Smooth muscle cell of the brain vasculature (primary cell): ENCODE measurements at places on chromosomes 1 and 21.

GRCh38 chr1:228687587-228687986 lies 47.7 kb upstream of the RHOU start:
- DNase-seq: no peak

- DNase-seq: no peak
These were observed 49.4 kb downstream of the CAPZB start for GRCh38 chr1:19435851-19436455.

GRCh38 chr21:33394260-33394659 lies 9.0 kb upstream of the IFNGR2 start:
- DNase-seq: no peak

DNA sequence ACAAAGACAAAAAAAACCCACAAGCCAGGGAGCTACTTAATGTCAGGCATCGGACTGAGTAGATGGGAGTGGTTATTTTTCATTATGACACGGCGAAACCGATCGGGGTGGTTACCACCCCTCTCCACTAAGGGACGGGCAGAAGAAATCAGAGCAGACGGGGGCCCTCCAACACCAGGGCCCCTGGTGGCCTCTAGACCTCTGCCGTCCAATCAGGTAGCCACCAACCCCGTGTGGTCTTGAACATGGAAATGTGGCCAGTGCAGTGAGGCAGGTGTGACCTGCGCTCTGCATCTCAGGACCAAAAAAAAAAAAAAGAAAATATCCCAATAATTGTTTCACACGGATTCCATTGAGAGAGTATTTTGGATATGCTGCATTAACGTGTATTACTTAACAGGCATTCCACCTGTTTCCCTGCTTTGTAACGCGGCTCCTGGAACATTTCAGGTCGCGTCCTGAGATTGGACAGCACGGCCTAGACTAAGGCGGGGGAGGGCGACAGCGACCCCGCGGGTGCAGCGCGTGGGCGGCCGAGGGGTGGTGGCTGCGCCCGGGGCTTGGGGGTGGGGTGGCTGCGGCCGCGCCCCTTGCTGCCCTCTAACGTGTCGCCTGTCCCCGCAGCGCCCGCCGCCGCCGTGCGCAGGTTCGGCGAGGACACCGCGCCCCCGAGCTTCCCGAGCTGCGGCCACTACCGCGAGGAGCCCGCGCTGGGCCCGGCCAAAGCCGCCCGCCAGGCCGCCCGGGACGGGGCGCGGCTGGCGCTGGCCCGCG lies 48.3 kb downstream of the SIM2 start:
- no peak for DNase-seq

GRCh38 chr1:192489748-192490147 lies 85.8 kb upstream of the RGS1 start:
- DNase-seq: no peak

DNA sequence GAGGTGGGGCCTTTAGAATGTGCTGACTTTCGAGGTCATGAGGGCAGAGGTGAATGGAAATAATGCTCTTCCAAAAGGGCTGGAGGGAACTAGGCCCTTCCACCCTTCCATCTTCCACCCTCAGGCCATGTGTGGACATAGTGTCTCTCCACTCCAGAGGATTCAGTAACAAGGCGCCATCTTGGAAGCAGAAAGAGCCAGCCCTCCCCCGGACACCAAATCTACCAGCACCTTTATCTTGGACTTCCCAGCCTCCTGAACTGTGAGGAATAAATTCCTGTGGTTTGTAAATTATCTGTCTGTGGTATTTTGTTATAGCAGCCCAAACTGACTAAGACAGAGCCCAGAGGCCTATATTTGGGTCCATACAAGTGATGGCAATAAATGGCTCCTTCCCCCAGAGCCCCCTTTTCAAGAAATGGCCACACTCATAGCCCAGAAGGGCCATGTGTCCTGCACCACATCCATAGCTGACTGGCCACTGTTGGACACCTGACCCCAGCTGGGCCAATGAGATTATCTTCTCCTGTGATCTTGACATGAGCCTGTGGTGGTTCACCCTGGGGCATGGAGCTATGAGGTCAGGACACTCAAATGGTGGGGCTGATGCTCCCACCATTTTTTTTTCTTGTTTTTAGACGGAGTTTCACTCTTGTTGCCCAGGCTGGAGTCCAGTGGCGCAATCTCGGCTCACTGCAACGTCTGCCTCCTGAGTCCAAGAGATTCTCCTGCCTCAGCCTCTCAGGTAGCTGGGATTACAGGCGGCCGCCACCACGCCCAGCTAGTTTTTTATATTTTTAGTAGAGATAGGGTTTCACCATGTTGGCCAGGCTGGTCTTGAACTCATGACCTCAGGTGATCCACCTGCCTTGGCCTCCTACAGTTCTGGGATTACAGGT lies 114.9 kb downstream of the RRAGC start:
- no peak for DNase-seq

DNA sequence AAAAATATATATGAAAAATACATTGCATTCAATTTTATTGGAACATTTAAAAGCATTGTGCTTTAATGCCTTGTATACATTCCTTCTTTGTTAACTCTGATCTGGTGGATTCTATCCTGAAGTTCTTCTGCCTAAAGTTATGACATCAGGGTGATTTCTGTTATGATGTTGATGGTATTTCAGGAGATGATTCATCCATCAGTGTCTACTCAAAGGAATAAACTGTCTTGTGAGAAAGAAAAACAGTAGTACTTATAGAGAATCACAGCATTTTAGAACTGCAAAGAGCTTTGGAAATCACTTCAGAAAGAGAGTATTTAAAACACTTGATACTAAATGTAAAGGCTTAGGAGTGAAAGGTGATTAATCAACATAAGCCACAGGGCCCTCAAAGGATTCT lies 155.7 kb downstream of the PTPRC start:
- no peak for DNase-seq

- no peak for DNase-seq
These were observed 14.0 kb downstream of the KCNN3 start for GRCh38 chr1:154856049-154856448.

DNA sequence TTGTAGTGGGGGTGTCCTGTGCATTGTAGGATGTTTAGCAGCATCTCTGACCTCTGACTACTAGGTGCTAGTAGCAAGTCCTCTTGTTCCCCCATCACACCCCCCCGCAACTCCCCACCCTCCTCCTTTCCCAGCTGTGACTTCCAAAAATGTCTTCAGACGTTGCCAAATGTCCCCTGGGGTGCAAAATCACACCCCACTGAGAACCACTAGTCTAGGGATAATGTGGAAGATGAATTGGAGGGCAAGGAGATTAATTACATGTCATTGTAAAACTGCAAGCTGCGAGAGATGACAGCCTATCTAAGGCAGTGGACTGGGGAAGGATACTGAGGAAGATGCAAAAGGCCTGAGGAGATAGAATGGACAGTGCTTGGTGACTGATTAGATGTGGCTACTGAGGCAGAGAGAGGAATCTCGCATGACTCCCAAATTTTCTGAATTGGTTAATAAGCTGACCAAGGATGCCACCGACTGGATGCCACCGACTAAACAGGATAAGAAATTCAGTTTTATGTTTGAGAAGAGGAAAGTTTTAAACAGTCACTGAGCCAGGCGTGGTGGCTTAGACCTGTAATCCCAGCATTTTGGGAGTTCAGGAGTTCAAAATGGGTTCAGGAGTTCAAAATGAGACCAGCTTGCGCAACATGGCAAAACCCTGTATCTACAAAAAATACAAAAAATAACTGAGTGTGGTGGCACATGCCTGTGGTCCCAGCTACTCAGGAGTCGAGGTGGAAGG lies 3.1 kb upstream of the JAK1 start:
- DNase-seq: no peak

DNA sequence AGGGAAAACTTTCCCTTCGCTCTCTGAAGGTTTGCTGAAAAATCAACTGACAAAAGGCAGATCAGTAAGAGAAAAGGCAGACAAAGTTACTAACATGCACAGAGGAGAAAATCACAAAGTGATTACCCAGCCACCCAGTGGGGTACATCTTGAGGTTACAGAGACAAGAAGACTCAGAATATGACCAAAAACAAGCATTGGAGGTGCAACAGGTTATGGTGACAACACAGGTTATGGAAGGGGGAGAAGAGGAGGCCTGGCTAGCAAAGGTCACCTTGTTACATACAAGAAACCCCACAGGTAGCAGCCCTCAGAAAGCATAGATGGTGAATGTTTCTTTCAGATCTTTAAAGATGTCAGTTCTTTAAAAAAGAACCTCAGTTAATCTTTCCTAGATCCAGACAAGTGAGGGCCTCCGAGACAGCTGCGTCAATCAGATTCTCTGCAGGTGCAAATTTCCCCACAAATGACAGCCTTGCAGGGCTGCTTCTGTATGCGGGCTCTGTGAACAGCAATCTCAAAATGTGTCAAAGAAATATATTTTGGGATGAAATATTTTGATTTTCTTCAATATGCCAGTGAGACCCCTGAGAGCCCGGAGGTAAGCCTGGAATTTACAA lies 207.6 kb upstream of the RAB4A start:
- DNase-seq: no peak

DNA sequence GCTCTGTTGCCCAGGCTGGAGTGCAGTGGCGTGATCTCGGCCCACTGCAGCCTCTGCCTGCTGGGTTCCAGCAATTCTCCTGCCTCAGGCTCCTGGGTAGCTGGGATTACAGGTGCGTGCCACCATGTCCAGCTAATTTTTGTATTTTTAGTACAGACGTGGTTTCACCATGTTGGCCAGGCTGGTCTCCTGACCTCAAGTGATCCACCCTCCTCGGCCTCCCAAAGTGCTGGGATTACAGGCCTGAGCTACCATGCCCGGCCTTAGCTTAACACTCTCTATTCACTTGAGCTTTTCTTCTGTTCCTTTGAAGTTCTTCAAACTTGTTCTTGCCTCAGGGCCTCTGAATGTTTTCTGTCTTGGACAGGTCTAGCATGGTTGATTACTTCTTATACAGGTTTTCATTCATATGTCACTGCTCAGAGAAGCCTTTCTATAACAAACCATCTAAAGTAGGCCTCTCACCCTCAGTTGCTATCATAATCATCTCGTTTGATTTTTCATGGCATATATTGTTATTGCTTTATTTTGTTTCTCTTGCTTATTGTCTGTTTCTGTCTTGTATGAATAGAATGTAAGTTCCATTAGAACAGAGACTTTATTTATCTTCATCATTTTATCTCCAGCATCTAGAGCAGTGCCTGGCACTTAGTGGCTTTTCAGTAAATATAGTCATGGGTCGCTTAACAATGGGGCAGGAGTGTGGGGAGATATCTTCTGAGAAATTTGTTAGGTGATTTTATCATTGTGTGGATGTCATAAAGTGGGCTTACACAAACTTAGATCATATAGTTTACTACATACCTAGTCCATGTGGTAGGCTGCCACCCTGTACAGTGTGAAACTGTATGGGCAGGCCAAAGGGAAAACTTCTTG lies 12.1 kb downstream of the OSBPL9 start:
- DNase-seq: no peak

DNA sequence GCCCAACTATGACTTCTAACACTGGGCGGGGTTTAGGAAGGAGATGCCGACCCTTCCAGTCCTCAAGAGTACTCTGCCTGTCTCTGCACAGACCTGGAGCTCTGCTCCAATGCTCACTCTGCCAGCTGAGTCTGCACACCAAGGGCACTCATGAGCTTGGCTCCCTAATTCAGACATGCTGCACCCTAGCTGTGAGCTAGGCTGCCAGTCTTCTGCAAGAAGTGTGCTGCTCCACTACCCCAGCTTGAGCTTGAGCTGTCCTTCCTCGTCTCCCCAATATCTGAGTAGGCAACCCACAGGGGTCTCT lies 13.2 kb downstream of the TP53BP2 start:
- DNase-seq: no peak

- DNase-seq: no peak
These were observed 46.6 kb upstream of the SCAF4 start for GRCh38 chr21:31778546-31778945.

- DNase-seq: no peak
These were observed 1.2 kb downstream of the CHRM3 start for GRCh38 chr1:239387304-239388158.

- no peak for DNase-seq
These were observed 142.6 kb downstream of the DENND1B start for GRCh38 chr1:197632651-197633050.

DNA sequence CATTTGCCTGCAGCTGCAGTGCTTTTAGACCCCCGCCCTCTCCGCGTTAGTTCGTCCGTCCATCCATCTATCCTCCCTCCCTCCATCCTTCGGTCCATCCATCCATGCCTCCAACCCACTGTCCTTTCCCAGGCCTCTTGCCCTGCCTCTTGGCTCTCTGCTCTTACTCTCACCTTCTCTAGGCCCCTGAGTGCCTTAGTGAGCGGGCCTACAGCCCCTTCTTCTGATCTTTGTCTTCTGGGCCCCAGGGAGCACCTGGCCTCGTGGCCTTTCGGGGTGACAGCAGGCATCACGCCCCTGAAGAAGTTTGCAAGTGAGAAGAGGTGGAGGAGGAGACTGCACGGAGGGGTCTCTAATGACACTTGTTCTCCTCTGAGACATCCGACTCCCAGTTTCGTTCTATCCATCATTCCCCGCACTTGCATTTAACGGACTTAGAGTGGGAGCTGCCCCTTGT lies 842 bp downstream of the ATXN7L2 start:
- DNase-seq: no peak

GRCh38 chr1:32273391-32274208 lies 18.3 kb upstream of the HDAC1 start:
- no peak for DNase-seq
